ENCODE measurements at places on chromosomes 2 and 18.

GRCh38 chr2:25835906-25836305 lies 42.4 kb downstream of the ASXL2 start:
- no peak for DNase-seq

DNA sequence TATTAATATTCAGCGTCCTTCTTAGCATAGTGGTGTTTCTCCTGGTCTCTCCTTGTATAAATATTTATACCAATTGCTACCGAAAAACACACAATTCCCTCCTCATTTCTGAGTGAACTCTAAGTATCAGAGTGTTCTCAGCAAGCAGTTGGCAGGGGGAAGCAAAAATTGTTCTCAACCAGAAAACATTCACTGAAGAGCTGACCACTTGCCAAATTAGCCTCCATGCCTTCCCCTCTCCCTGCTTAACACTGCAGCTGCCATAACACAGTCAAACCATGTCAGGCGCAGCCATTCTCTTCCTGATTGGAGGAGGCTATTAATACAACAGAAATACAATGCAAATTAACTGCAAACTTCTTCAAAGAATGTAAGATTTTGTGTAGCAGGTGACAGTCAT lies 105.0 kb downstream of the COL6A3 start:
- DNase-seq, result no peak

GRCh38 chr18:27428120-27428519 lies 243.0 kb upstream of the CHST9 start:
- DNase-seq, result no peak

GRCh38 chr2:41933046-41933420 lies 114.8 kb upstream of the PKDCC start:
- no peak for DNase-seq

DNA sequence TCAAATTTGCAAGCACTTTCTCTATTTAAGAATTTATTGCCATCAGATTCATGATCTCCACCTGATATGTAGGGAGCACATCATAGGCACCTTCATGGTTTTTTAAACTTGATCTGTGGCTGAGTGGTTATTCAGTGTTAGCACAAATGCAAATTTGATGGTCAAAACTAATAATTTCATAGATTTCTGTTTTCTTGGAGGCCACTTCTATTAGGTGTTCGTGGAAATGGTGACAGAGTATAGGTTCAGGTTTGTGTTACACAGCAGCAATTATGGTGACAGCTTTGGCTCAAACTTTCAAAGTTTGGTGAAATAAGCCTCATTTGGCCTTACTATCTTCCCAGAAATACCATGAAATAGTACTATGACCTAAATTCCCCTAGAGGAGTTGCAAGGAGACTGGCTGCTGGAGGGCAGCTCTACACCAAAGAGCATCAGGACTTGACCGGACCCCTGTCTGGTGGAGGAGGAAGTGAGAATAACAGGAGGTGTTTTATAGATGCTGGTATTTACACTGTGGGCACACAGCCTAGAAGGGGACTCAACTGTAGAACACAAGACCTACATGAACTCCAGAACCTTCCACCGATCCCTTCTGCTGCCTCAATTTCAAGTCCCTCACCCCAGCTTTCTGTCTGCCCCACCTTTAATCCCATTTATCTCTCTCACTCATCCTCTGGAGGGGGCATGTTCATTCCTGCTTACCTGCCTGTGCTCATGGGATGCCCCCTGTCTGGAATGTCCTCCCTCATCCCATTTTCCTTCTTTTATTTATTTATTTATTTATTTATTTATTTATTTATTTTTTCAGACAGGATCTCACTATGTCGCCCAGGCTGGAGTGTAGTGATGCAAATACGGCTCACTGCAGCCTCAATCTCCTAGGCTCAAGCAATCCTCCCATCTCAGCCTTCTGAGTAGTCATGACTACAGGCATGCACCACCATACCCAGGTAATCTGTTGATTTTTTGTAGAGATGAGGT lies 132.9 kb upstream of the SIX2 start:
- no peak for DNase-seq

- DNase-seq, result no peak
Observed at GRCh38 chr2:229376866-229377265, 105.8 kb upstream of the PID1 start.

GRCh38 chr2:153074207-153074606 lies 355.8 kb downstream of the ARL6IP6 start:
- DNase-seq, result no peak

- DNase-seq, result no peak
Observed at GRCh38 chr2:47890711-47891368, 15.5 kb downstream of the FBXO11 start.

- no peak for DNase-seq
Observed at GRCh38 chr2:133682906-133683305, 114.6 kb upstream of the NCKAP5 start.

- no peak for DNase-seq
Observed at GRCh38 chr2:181554061-181554830, 97.1 kb downstream of the ITGA4 start.

DNA sequence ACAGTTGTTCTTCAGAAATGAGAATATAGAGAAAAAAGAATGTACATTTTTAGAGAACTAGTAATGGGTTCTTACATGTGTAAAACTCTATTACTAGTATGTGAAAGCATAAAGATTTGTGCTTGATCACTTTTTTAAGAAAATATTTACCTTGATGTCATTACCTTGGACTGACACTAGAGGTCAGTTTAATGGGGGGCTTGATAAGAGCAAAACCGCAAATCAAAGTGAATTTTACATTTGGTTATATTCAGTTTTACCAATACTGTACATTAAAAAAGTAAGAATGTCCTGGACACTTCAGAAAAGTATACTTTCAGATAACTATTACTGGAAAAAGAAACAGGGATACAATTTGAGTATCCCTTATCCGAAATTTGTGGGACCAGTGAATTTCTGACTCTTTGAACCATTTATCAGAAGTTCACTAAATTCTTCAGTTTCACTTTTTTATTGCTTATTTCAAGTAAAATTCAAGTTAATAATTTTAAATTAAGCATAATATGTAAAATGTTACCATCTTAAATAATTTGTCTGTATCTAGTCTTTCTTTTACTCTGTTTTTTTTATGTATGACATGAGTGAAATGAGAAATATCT lies 1149.5 kb downstream of the DSC3 start:
- peak; percentile 0 for DNase-seq

GRCh38 chr2:233031556-233032500 lies 644 bp upstream of the NEU2 start:
- no peak for DNase-seq

GRCh38 chr2:207629553-207629952 lies 4.4 kb upstream of the METTL21A start:
- DNase-seq, result no peak

- peak; percentile 87 for DNase-seq
Observed at GRCh38 chr18:23133860-23134779, 1.2 kb upstream of the CABLES1 start.

GRCh38 chr18:58787536-58788149 lies 77.0 kb upstream of the ZNF532 start:
- no peak for DNase-seq

DNA sequence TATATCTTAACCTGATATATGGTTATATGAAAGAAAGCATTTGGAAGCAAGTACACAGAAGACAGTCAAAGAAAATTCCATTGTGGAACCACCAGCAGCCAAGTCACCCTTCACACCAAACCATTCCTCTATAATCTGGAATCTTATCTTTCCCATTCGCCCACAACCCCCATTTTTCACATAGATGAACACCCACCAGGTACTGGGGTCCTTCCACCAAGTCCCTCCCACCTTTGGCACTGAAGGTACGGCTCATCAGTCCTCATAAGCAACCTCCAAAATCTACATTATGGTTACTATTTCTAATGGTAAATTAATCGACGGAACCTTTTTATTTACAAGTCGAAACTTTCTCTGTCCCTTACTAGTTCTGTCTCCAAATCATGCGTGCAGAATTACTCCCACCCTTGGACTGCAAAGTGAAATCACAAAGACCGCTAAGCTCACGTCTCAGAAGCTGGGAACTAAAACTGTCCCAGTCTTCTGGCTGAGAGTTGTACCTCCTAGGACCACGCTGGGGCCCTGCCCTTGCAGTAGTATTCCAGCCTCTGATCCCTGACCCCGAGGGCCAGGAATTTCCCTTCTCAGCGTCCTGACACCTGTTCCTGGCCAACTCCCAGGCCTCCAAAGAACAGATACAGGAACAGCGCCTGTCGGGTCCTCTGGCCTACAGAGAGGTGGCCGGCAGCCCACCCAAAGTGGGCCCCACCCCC lies 702 bp downstream of the OLA1 start:
- DNase-seq, result peak; percentile 43

GRCh38 chr2:159226059-159226461 lies 60.4 kb downstream of the WDSUB1 start:
- no peak for DNase-seq

DNA sequence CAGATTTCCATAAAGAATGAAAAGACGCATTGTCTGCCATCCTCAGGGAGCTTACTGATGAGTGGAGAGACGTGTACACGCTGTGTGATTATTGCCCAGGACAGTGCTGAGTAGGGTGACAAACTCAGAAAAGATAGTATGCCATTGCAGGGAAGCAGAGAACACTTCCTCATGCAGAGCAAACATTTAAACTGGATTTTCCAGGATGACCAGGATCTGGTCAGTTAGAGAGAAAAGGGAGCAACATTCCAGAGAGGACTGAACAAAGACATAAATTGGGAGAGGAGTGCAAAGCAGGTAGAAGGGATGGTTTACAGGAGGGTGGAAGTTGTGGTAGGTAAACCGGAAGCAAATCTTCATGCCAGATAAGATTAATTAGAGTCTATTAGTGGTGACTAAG lies 2.3 kb downstream of the SLC9A2 start:
- no peak for DNase-seq

GRCh38 chr2:147689220-147689909 lies 155.5 kb upstream of the ACVR2A start:
- no peak for DNase-seq

DNA sequence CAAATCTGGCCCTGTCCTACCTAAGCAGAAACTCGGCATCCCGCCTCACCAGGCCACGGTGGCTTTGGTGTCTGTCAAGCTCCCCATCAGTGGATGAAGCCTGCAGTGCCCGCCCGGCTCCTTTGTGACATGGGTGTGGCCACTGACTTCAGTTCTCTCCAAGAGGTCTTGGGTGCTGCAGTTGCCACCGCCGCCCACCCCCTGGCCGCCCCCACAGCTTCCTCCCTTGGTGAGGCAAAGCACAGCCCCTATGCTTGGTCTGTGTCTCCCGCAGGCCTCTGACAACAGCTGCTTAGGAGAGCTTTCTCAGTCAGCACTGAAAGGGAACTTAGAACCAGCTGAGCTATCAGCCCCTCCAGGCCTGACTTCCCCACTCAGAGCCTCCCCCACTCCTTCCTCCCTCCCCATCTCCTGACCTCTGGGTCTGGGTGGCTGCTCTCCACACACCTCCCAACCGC lies 22.9 kb upstream of the GPR55 start:
- DNase-seq, result no peak

DNA sequence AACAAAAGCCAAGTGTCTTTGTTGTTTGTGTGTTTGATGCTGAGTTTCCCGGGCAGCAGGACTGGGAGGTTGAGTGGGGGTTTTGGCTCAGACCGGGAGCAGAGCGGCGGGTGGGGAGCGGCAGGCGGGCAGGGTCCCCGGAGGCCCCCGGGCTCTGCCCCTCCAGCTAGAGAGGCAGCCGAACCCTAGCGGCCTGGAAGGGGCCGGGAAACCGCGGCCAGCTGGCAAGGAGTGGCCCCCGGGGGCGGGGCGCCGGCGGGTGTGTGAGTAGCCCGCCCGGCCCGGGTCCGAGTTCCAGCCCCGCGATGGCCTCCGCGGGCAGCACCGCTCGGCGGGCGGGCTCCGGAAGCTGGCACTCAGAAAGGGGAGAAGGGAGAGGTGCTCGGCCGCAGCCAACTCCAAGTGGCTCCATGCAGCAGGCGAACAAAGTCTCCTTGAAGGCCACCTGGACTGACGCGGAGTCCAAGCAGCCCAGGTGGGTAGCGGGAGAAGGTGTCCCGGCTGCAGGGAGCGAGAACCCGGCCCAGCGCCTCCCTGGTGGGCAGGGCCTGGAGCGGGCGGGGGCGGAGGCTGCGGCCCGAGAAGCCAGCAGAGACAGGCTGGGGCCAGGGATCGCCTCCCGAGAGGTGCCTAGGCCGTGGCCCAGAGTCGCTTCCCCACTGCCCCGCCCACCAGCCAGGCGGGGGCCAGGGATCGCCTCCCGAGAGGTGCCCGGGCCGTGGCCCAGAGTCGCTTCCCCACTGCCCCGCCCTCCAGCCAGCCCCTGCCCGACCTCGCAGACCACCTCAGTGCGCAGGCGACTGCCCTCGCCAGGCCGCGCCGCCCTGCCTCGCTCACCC lies at the start of gene ANKRD53:
ANKRD53 (plus strand) TSS at position 290 of the 839 bp plus-strand sequence; CDS start at position 306, 16 bp downstream.
- no peak for DNase-seq

DNA sequence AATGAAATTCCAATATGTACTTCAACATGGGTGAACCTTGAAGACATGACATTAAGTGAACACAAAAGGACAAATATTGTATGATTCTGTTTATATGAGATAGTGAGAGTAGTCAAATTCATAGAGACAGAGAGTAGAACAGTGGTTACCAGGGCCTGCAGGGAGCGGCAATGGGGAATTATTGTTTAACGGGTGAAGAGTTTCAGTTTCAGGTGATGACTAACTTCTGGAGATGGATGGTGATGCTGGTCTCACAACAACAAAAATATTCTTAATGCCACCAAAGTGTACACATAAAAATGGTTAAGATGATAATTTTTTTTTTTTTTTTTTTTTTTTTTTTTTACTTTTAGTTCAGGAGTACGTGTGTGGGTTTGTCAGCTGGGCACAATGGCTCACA lies 109.4 kb upstream of the TMEM200C start:
- no peak for DNase-seq

DNA sequence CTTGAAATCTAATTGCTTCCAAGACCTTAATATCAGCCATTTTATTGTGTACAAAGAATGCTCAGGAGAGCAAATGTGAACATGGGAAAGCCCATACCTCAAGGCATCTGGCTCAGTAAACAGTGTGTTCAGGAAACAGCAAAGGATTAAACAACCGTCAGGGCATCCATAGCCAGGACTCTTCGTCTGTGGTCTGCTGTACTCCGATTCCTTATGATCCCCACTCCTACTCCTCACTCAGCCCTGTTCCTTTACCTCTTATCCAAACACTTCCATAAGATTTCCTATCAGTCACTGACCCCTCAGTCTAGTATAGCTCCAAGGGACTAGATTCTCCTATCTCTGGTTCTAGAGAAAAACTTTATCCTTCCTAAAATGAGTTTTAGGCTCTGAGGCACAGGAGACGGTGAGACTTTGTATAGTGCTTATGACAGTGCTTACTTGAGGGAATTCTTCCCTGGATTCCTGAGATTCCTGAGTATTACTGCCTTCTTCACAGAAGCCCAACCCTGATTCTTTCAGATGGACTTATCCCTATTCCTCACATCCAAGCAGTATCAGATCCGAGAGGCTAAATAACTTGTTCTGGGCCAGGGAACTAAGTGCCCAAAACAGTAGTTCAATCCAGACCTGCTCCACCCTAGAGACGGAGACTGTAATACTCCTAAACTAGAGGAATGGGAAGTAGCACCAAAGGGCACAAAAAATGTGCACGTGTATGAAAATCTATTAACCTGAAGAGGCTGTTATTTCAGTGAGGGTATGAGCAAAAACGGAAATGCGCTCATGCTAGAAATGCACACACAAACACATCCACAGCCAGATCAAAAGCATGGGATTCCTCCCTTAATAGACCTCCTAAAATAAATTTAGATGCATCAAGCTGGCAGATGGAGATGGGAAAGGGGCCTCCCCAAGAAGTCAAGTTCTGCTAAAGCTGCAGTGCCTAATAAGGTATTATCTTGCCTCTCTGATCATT lies 42.1 kb upstream of the SIGLEC15 start:
- DNase-seq, result no peak
